C1 segment of cervical spinal cord (tissue), 14 donors: ENCODE measurements at places on chromosomes 11 and 22.

- peak; percentile 26 for DNase-seq
These were observed 90.4 kb downstream of the APIP start for GRCh38 chr11:34825670-34826383.

DNA sequence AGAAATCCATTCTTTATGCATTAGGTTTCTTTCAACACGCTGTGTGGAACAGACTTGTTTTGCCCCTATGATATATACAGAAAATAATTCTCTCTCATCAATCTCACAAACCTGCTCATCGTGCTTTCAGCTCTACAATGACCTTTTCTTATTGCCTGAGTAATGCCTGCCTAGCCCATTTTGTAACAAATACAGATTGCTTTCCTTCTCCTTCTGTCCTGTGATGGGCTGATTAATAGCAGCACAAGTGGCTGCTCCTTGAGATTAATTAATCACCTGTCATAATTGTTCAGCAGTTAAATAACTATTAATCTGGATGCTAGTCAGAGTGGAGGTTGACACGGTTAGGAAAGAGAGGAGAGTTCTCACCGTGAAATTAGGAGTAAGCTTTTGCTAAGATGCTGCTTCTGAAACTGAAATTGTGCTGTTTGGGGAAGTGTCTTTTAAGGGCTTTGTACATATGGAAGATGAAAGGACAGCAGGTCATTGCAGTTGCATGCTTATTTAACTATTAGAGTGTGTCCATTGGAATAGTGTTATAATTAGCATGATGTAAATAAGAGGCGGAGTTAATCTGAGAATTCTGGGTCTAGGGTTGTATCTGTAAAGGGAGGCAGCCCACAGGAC, 1430.5 kb downstream of the FAM181B start:
- no peak for DNase-seq

DNA sequence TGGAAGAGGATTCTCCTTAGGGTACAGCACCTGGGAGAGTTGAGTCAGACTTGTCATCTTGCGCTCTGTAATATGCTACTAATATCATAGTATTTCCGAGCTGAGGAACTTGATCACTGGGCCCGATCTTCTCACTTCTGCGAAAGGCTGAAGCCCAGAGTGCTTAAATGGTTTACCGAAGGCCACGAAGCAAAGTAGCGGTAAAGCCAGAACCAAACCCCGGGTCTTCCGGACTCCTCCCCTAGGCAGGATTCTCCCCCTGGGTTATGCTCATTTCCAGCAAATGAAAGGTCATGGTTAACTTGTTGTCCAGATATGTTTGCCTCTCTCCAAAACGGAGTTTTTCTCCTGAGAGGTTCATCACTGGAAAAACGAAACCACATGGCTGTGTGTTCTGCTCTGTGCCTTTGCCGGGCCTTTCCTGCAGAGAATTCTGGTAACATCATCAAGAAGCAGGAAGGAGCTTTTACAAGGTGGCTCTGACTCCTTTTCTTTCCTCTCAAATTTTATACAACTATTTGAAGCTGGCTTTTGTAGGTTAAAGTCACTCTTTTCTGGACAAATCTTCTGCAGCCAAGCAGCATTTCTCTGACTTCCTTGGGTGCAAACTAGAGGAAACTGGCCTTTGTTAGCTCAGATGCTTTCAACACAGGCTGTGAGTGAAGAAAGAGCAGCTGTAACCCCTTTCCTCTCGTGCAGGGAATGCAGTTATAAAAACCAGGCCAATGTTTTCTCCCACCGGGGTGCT, 35.5 kb downstream of the UBASH3B start:
- no peak for DNase-seq

DNA sequence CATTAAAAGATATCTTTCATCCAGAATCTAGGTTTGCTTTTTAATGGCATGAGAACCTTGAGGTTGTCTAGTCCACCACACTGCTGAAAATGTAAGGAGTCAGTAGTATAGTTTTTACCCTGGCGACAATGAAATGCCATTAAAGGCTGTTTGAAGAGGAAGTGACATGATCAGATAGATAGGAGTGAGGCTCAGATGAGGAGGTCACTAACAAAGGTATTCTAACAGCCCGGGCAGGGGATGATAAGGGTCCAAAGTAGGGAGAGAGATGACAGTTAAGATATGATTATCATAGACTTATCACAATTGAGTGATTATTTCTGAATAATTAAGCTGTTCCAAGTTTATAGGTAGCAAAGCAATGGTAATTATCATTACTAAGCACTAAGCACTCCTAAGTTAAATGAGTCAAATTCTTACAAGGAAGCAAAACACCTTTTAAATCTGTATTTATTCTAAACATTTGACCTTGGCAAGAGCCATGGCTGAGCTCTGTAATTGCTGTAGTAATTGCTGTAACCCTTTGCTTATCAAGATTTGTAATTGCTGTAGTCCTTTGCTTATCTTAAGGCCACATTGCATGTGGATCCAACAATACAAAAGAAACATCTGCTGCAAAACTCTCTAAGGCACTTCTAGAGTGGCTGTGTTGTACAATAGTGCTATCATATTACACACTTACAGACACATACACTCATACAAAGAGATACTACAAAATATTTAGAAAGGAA, 92.6 kb downstream of the ENTHD1 start:
- no peak for DNase-seq
